ENCODE measurements at places on chromosomes 4 and X.

DNA sequence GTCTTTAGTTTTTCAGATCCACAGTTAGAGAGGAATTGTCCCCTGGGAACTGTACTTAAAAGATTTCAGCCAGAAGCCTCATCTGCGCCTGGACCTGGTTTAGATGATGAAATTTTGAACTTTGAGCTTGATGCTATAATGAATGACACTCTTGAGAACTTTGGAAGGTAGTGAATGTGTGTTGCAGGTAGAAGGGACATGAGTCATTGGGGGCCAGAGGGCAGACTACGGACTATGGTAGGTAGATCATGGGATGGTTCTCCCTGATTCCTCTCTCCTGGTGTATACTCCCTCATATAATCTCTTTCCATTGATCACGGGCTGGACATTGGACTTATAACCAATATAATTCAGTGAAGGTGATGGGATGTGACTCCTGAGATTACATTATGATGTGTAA lies 38.9 kb upstream of the GLRA3 start:
- DNase-seq = no peak

DNA sequence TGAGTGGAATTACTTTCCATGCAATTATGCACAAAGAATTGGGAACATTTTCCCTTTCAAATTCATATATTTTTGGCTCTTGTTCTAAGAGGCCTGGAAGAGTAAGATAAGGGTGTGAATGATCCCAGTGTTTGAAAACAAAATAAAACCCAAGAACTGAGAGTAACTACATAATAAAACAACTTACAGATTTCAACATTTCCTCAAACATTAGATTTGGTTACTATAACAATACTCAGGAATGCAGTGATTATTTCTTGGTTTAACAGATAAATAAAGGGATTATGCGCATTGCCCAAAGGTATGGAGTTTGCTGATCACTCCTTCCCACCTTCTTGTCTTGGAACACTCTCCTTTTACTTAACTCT lies 292.5 kb downstream of the CAMK2D start:
- DNase-seq = peak; percentile 52

DNA sequence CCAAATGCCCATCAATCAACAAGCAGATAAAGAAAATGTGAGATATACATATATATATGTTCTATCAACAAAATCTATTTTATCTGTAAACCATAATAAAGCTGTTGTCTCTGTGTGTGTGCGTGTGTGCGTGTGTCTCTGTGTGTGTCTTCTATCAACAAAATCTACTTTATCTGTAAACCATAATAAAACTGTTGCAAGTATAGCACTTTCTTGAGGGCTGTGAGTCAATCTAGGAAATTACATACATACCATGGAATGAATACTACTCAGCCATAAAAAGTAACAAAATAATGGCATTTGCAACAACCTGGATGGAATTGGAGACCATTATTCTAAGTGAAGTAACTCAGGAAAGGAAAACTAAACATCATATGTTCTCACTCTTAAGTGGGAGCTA lies 12.5 kb upstream of the PLK4 start:
- no peak for DNase-seq

- DNase-seq = peak; percentile 11
These were observed 38.6 kb upstream of the NEIL3 start for GRCh38 chr4:177271091-177271490.

GRCh38 chr4:173237152-173237551 lies 68.5 kb downstream of the GALNT7 start:
- DNase-seq = no peak

- DNase-seq = no peak
These were observed 7.9 kb downstream of the OGT start for GRCh38 chrX:71540801-71541200.

DNA sequence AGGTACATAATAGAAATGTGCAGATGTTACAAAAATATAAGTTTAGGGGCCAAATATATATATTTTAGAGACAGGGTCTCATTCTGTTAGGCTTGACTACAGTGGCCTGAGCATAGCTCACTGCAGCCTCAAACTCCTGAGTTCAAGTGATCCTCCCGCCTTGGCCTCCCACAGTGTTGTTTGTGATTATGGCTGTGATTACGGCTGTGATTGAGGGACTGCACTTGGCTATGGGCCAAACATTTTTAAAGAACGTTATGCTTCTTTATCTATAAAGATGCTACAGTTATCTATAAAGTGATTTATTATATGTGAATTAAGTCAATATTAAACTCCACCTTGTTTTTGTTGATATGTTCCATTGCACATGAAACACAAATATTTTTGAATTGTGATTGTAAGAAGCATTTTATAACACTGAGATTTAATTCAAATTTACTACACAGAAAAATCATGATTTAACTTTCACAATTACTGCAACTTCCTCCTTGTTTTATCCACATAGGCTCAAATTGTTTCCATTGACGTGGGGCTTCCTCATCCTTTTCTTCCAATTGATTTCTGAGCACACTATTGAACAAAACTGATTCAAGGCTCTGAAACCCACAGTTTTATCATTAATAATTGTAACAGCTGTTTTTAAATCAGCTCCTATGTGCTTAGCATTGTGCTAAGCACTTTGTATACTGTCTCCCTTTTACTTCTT lies 68.4 kb upstream of the BMPR1B start:
- no peak for DNase-seq

- no peak for DNase-seq
These were observed 14.5 kb downstream of the TMEM131L start for GRCh38 chr4:153480704-153481103.

DNA sequence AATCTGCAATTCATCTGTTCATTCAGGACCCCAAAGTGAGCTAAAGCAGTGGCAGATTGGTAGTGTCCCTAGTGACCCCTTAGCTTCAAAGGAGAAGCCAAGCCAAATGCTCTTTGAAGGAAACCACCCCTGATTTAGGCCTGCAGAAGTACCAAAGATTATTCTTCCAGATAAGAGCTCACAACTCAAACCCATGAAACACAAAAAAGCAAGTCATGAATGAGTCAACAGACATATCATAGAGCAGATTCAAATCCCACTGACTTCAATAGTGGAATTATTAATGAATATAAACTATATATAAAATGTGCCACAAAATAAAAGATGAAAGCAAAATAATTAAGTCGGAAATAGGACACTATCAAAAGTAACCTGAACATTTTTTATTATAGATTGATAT lies 197.6 kb downstream of the SCFD2 start:
- DNase-seq = no peak

- no peak for DNase-seq
These were observed 25.9 kb downstream of the NOP14 start for GRCh38 chr4:2937146-2937857.

- DNase-seq = peak; percentile 17
These were observed 218.9 kb downstream of the FBXW7 start for GRCh38 chr4:152316969-152317368.

- DNase-seq = no peak
These were observed 63.8 kb upstream of the NOCT start for GRCh38 chr4:138951764-138952163.

DNA sequence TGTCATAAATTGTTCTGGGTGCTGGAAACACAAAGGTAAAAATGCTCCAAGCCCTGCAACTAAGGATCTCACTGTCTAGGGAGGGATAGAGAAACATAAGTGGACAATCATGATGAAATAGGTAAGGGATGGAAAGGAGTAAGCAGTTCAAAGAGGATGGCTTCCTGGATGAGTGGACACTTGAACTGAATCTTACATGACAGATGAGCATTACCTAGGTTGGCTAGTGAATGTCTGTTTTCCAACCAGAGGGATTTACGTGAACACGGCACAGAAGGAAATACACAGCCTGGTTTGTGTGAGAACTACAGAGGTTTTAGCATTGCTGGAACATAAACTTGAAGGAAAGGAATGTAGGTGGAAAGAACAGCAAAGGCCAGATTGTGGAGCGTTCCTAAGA lies 150.2 kb upstream of the GALNT7 start:
- DNase-seq = no peak

GRCh38 chr4:106425576-106425975 lies 57.0 kb upstream of the GIMD1 start:
- no peak for DNase-seq

DNA sequence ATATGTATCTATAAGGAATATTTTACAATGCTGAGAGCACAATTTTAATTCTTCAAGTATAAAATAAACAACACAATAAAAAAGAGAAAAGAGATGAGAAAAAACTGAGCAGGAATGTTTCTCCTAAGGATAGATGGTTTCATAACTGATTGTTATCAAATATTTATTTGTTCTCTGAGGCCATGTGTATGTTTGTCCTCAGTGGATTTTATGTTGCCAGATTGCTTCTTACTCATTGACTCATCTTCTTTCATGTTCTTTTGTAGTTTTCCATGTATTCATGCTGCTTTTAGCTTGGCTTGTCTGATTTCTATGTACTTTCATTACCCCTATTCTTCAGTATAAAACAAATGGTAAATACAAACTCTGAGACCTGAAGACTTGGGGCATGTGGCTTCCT lies 41.2 kb downstream of the NPY5R start:
- DNase-seq = no peak

- DNase-seq = no peak
These were observed 137.7 kb upstream of the TENT5D start for GRCh38 chrX:80282535-80282934.

DNA sequence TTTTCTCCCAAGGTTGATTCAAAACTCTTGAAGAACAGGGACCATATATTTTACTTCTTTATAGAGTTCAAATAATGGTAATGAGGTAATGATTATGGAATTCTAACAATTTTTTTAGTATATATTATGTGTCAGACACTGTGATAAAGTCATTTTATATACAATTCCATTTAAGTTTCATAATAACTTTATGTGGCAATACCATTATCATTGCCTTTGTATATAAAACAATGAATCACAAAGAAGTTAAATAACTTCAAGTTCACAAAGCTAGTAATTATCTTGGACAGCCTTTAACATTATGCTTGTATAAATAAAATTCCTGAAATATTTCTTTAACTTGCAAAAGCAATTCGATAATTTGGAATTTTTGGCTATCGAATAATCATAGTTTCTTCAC lies 20.6 kb downstream of the MAGEC1 start:
- no peak for DNase-seq

GRCh38 chr4:65538571-65538970 lies 131.7 kb downstream of the EPHA5 start:
- no peak for DNase-seq

- DNase-seq = no peak
These were observed 17.1 kb downstream of the DAPP1 start for GRCh38 chr4:99833756-99834155.

DNA sequence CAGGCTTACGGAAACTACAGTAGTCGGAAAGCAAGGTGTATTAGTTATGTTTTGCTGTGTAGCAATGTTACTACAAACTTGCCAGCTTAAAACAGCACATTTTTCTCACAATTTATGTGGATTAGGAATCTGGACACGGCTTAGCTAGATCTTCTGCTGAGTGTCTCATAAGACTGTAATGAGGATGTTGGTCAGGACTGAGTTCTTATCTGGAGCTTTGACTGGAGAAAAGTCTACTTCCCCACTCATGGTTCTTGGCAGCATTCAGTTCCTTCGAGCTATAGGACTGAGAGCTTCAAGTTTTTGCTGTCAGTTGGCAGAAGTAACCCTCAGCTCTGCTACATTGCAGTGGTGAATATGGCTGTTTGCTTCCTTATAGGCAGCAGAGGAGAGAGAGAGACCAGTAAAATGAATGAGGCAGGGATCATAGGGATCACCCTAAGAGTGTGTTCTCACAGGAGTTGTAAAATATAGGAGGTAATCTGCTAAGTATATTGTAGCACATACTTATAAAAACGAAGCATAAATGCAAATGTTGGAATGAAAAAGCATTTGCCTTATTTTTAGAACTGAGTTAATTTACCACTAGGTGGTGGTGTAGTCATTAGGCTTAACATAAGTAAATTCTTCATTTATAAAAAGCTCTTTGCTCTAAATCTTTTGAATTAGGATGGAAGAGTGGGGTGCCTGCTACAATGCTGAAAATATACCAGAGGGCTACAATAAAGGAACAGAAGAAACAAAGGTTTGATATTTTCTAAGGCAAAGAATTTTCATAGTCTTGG lies 38.6 kb downstream of the ALG13 start:
- peak; percentile 1 for DNase-seq

DNA sequence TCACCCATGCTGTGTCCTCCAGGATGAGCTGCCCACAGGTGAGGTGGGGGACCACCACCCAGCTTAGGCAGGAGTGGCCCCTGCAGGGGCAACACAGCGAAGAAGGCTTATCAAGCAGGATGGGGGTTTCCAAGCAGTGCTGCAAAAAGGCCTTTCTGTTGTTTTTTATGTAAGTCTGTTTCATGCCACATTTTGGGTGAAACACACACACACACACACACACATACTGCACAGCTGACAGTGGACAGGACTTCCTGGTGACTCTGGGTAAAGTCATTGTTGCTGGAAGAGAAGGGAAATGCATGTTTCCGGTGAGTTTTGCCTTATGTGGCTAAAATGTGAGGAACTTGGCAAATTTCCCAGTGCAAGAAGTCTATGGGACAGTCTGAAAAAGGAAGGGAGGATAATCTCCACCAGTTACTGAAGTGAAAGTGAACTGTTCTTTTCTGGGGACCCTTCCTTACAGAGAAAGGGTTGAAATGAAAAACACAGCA lies 119.2 kb downstream of the IRF2 start:
- peak; percentile 86 for DNase-seq

DNA sequence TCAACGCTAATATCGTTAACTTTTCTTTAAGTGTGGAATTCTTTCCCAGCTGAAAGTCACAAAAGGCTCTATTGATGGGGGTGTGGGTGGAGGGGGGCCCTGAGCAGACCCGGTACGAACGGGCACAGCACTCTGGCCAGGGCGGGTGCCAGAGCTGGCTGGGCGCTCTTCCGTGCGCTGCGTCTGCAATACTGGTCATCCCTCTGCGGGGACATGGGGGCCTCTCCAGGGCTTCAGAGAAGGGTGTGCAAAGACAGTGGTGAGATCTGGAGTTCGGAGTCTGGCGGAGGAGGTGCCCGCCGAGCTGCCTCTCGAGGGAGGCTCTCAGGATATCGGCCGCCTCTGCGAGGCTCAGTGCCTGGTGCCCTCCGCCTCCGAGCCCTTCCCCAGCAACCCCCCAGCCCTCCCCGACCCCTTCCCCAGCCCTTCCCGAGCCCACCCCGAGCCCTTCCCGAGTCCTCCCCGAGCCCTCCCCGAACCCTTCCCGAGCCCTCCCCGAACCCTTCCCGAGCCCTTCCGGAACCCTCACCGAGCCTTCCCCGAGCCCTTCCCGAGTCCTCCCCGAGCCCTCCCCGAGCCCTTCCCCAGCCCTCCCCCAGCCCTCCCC lies 34.3 kb downstream of the FGFRL1 start:
- no peak for DNase-seq

GRCh38 chr4:87390551-87390890 lies 467 bp downstream of the HSD17B11 start:
- no peak for DNase-seq

- no peak for DNase-seq
These were observed 48.0 kb upstream of the LAS1L start for GRCh38 chrX:65582450-65583082.

DNA sequence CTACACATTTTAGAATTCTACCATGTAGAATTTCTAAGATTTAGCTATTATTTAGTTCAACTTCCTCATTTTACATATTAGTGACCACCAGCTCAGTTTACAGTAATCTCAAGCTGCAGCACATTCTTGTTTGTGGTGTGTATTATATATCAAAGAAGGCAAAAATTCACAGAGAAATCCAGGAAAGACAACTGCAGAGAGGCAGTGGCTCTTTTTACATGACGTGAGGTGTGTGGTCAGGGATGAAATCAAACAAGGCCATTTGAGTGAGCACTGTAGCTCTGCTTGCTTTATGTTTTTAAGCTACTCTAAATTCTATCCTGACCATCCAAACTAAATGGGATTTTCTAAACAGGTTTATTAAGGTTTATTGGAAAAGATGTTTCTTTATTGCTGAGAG lies 71.1 kb downstream of the COL25A1 start:
- DNase-seq = no peak

All from AG10803 (cell line).